ENCODE measurements at places on chromosomes 7 and 10.

DNA sequence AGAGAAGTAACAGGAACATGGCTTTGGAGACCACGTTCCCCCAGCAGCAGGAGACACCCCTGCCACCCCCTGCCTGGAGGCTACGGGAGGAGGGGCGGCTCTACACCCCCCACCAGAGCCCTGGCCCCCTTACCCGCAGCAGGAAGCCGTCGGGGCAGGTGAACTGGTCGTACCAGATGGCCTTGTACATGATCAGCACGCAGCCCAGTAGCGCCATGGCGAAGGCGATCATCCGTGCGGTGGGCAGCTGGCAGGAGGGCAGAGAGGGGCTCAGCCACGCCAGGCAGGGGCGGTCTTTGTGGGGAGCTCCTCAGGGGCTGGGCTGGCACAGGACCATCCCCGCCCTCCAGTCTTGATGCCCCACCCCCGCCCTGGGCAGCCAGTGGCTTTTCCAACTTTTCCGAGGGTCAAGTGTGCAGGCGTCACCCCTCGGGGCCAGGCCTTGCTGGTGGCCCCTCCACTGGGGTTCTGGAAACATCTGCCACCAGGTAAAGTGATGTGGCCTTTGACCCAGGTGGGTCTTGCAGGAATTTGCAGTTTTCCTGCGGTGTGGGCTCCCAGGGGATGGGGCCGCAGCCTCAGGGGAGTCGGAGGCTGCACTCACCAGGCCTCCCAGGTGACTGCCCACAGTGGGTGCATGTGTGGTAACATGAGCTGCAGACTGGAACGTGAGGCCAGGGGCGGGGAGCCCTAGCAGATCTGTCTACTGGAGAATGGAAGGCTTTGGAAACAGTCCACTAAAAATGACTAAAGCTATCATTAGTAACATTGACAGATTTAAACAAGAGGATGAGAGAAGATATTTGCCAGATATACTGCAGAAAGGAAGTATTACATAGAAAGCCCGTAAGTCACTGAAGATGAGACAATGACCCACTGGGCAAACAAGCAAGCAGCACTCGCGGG, 9.7 kb downstream of the CALY start:
- peaks cover 49% of the 10 kb centered on the region for H3K27me3 ChIP-seq
- H3K4me3 ChIP-seq, result no peak overlapping the region
- H3K27ac ChIP-seq, result no peak overlapping the region
- DNase-seq, result no peak

DNA sequence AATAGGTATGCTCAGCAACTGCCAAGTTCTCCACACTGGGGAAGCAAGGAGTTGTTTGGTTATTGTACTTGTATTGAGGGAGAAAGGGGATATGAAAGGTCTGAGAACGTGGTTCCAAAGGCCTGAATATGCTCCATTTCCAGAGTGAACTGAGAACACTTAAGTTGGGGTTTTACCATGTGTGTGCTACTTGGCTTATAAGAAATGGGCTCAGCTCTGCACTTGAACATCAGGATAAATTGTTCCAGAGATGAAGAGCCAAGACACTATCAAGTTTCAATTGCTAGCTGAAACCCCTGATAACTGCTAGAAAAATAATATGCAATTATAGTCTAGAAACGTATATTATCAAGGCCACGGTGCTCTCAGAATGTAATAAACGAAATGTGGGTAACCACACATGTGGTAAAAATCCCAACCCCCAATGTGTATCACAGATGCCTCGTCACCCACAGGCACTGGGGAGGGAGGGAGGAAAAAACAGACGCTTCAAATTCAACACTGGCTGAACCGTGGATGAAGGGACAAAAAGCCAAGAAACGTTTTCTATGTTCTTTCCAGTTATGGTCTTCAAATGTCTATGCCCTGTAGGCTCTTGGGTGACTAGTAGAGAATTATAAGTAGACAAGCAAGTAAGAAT, 16.3 kb downstream of the ELMO1 start:
- H3K27me3 ChIP-seq, result no peaks in the 10 kb centered on the region
- H3K36me3 ChIP-seq, result no peaks in the 10 kb centered on the region
- no peaks in the 10 kb centered on the region for H3K4me1 ChIP-seq
- DNase-seq, result no peak
- no peak overlapping the region for H3K27ac ChIP-seq

GRCh38 chr10:101319241-101319915, 34.6 kb upstream of the BTRC start:
- DNase-seq, result no peak
- H3K36me3 ChIP-seq, result no peaks in the 10 kb centered on the region
- no peaks in the 10 kb centered on the region for H3K27me3 ChIP-seq
- no peak overlapping the region for H3K27ac ChIP-seq

DNA sequence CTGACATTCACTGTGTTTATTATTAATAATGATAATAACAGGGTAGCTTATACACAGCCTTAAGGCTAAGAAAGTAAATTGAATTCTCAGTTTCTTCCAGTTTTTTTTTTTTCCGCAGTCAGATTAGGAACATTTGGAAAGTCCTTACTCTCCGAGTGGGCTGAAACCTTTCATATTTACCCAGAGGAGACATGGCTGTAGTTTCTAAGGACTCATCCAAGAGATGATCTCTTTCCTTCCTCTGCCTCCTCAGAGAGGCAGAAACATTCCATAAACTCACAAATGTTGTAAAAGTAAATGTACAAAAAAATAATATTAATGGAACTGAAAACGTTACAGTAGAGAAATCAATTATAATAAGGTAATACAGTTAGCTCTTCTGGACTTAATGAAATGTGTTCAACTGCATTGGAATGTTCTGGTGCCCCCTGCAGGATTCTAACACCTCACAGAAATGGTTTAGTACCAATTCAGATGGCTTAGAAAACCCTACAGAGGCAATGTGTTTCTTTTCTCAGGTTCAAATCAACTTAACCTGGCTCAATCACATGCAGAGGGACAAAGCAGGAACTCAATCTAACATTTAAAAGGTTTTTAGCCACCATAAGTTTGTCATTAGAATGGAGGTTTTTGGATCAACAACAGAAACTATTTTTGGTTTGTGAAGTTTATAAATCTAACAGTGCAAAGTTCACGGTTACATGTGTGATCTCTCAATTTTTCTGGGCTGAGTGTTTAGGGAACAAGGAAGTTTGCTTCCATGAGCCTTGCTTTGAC, 71.7 kb downstream of the ICA1 start:
- peak; percentile 62 for DNase-seq
- no peak overlapping the region for H3K4me3 ChIP-seq
- H3K36me3 ChIP-seq, result no peaks in the 10 kb centered on the region
- no peaks in the 10 kb centered on the region for H3K4me1 ChIP-seq

DNA sequence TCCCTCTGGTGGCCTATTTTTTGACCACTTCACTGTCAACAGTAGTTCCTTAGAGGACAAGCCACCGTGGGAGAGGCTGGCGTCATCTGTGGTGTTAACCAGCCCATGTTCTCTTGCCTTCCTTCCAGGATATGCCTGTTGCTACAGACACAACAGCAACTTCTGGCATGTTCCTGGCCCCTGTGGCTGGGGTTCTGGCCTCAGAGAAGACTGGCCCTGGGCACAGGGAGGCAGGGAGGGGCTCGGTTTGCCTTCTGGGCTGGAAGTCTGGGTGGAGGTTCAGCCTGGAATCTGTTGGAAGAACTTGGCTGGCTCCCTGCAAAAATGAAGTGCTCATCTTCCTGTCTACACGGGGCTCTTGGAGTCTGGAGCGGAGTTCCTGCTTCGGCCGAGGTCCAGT, 25.7 kb downstream of the GOLGA7B start:
- H3K4me1 ChIP-seq, result no peaks in the 10 kb centered on the region
- no peak overlapping the region for H3K4me3 ChIP-seq
- no peaks in the 10 kb centered on the region for H3K36me3 ChIP-seq
- H3K27me3 ChIP-seq, result no peaks in the 10 kb centered on the region
- no peak for DNase-seq

GRCh38 chr7:47953822-47954221, 5.6 kb upstream of the PKD1L1 start:
- no peak overlapping the region for H3K4me3 ChIP-seq
- H3K36me3 ChIP-seq, result no peaks in the 10 kb centered on the region
- DNase-seq, result no peak
- no peaks in the 10 kb centered on the region for H3K4me1 ChIP-seq
- no peak overlapping the region for H3K27ac ChIP-seq

- H3K36me3 ChIP-seq, result no peaks in the 10 kb centered on the region
- no peak for DNase-seq
- H3K27ac ChIP-seq, result no peak overlapping the region
- H3K4me3 ChIP-seq, result no peak overlapping the region
- no peaks in the 10 kb centered on the region for H3K4me1 ChIP-seq
- no peaks in the 10 kb centered on the region for H3K27me3 ChIP-seq
These were observed 997.9 kb upstream of the POT1 start for GRCh38 chr7:125927556-125927955.

GRCh38 chr7:134831862-134832261, 52.4 kb downstream of the CALD1 start:
- H3K36me3 ChIP-seq, result no peaks in the 10 kb centered on the region
- no peaks in the 10 kb centered on the region for H3K27me3 ChIP-seq
- no peak overlapping the region for H3K4me3 ChIP-seq
- no peak for DNase-seq
- no peak overlapping the region for H3K27ac ChIP-seq
- H3K4me1 ChIP-seq, result no peaks in the 10 kb centered on the region

GRCh38 chr10:63478564-63478963, 12.8 kb upstream of the JMJD1C start:
- DNase-seq, result no peak
- H3K4me1 ChIP-seq, result no peaks in the 10 kb centered on the region
- no peak overlapping the region for H3K27ac ChIP-seq
- no peak overlapping the region for H3K4me3 ChIP-seq
- H3K36me3 ChIP-seq, result no peaks in the 10 kb centered on the region

DNA sequence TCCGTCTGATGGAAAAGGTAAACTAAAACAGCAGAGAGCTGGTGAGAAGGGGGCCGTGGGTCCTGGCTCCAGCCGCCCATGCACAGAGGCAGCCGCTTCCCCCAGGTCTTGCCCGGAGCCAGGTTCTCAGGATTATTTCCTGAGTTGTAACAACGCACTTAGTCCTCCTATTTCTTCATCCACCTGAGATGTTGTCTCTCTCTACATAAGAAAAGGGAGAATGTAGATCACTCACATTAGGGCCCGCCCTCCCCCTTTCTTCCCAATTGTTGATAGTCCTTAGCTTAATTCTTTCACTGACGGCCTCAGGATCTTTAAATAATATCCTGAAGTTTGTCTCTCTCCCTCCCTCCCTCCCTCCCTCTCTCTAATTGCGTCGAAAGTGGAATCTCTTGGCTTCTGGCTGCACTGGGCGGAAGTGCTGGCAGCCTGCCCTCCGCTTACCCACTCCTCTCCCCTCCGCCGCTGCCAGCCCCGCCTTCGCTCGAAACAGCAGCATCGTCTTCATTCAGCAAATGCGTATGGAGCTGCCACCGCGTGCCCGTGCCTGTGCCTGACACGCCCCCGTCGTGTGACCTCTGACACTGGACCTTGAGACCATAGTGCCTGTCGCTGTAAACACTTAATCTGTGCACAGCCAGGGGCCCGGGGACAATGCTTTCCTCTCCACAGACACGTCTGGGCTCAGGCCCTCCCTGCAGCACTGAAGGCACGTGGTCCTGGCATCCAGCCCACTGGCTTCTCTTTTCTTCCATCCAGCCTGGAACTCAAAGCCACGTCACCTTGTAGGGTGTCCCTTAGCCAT, 174.5 kb upstream of the PPP2R2D start:
- no peak overlapping the region for H3K27ac ChIP-seq
- no peaks in the 10 kb centered on the region for H3K4me1 ChIP-seq
- peak; percentile 19 for DNase-seq
- H3K27me3 ChIP-seq, result no peaks in the 10 kb centered on the region

DNA sequence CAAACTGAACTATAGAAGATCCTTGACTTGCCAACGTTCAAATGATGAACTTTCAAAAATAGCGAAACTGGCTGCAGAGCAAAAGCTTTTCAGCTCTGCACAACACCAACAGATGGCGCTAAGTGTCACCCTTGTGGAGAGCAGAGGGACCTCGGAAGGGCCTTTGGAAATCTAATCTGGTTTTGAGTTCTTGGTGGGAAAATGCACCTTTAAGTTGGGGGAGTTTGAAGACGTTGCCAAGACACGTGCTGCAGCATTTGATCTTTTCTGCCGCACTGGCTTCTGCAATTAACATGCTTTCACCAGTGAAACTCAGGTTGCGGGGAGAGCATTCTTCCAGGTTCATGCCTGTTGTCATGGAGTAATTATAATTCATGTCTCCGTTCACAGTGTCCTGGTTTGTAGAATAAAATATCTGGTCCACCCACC, 26.3 kb upstream of the WDR11 start:
- no peaks in the 10 kb centered on the region for H3K4me1 ChIP-seq
- H3K27ac ChIP-seq, result no peak overlapping the region
- H3K36me3 ChIP-seq, result no peaks in the 10 kb centered on the region
- H3K4me3 ChIP-seq, result no peak overlapping the region

DNA sequence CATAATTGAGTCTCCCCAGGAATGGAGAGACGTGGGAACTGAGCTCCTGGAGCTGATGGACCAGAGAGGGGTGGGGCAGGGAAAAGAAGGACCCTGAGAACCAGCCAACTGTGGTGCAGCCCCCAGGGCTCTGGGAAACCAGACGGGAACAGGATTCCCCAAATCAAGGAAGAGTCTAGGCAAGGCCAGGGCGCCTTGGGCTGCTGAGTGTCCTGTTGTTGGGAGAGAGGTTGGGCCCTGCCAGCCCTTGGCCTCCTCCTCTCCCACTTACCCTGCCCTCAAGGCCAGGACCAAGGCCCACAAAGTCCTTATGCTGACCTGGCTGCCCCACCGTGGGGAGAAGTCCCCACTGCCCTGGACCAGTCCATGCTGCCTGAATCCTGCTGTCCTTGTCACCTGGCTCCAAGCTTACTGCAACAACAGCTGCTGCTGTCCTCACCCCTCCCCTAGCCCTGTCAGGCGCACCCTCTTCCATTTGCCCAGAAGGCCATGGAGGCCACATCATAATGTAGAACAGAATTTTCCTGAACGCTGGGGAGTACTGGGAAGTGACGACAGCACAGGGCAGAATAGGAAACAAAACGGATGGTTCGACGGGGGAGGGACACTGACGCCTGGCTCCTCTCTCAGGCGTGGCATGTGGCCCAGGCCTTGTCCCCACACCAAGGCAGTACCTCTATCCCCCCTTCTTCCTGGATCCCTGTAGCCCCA, 132.9 kb upstream of the ZMIZ1 start:
- no peaks in the 10 kb centered on the region for H3K27me3 ChIP-seq
- no peak overlapping the region for H3K4me3 ChIP-seq
- H3K36me3 ChIP-seq, result no peaks in the 10 kb centered on the region
